Activated CD4-positive, alpha-beta T cell treated with anti-CD3 and anti-CD28 coated beads, Interleukin-2, Interleukin-6, amounts not matched to agents 100 ng/mL and 50 ng/mL, durations not matched to agents 16 hours and 8 hours (primary cell): ENCODE measurements at places on chromosomes 4 and X.
A peak's percentile ranks its signal among the peaks of the same experiment; 100 is the strongest.

DNA sequence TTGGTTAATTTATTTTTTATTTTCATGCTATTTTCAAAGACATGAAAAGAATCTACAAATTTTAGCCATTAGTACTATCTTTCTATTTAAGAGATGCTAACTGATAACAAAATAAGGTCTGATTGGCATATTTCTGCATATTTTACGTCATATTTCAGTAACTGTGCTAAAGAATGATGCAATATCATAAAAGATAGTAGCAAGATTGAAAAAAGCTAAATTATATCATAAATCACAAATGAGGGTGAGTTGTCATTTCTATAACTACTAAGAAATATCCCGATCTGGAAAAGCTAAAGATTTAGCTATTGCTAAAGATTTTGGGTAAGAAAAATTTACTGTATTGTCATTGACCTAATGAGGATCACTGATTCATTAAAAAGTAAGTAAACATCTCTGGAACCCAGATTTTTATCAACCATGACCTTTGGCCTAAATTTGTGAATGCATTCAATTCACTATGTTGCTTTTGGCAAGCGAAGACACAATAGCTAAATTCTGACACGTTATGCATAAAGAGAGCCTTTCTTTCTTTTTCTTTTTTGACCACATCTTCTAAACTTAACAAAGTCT is 103.6 kb downstream of the HPGD start:
- no peak for DNase-seq

DNA sequence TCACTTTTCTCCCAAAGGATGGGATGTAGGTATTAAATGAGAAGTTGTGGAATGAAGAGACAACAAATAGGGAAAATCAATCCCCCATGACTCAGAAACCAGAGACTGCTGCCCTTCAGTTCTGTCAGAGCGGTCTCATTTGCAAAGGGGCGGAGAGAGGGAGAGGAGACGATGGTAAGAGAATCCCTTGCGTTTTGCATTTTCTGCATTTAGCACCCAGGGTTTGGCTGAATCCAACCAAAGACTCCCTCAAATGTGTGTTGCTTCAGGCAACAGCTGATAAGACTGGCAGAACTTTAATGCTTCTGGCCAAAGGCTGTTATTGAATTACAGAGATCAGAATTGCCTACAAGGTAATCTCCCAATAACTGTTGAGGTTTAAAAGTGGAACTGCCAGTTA is 230.2 kb downstream of the EVC2 start:
- DNase-seq = no peak

DNA sequence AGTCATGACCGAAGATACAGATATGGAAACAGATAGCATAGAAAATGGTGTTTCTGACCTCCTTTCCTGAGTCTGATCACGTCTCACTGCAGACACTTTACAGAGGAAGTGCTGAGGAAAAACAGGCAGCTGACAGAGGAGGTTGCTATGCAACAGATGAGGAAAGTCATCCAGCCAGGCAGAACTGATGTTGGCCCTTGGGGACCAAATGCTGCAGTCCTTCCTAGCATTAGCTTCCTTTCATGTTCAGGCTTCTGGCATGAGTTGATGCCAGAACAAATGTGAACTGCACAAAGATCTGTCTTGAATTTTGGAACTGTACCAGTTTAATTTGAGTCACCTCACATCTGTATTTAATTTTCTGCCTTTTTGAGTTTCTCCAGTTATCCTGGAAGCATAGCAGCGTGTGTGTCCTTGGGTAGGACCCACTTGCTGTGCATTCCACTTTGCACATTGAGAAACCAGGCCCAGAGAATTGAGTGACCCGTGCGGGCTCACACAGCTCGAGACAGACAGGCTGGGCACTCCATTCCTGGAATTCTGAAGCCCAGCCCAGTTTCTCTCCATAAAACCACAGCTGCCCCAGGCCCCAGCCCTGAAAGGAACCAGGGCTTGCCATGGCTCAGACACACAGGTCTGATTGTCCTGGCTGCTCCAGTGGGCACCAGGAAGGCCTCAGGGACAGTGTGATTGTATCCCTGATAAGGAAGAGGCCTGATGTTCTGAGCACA is 1.4 kb upstream of the MAGED1 start:
- no peak for DNase-seq

DNA sequence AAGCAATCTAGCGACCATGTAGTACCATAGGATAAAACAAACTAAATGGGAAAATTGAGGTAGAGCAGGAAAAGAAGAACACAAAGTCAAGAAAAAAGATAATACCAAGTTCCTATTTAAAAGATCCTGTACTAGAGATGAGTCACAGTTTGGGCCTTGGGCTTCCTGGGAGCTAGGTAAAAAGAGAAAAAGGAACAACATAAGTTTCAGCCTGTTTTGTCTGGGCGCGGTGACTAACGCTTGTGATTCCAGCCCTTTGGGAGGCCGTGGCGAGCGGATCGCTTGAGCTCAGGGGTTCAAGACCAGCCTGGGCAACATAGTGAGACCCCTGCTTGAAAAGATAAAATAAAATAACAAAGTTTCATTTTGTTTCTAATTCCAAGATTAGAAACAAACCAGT is 14.0 kb upstream of the TMEM156 start:
- peak; percentile 26 for DNase-seq

DNA sequence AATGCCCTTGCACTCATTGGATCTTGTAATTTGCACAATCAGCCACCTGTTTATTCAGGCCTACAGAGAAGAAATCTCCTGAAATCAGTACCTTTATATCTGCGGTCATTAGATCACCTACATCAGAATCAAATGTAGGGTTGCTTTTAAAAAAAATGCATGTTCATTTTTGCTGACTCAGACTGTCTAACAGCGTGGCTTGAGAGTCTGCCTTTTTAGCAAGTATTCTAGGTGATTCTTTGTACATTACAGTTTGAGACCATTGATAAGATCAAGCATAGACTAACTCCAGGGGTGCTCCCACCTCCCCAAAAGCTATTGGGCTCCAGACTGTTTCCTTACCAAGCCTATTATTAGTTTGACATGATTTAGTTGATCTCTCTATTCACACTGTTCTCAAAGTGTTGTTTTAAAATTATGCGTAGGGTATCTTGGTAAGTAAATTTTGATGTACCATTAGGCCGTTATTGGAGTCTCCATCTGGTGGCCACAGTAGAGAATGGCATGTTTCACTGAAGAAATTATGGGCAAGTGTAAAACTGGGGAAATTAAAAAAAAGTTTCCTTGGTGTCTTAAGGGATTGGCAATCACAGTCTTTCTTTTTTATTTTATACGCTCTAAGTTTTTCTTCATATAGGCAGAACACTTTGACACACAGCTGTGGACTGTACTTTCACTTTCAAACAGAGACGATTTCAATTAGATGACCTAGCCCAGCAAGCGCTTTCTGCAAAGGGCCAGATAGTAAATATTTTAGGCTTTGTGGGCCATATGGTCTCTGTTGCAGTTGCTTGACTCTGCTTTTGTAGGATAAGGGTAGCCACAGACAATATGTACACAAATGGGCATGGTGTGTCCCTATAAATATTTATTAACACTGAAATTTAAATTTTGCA is 33.7 kb upstream of the MSL3 start:
- DNase-seq = peak; percentile 44

- no peak for DNase-seq
Measured at GRCh38 chr4:105293360-105293759, 146.7 kb downstream of the TET2 start.

DNA sequence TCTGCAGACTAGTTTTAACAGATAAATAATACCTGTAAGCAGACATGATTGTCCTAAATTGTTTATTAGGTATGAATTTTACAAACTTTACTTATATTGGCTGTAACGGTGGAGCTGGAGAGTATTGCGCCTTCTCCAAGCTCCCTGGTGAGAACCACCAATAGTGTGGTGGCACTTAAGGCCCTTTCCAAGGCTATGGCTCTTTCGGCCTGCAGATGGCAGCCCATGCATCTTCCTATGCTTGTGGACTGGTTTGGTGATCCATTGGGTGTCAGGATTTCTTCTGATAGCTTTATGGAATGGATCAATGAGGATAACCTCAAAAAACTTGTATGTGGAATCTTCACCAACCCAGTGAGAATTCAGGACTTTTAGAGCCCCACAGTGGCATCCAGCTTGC is 7.8 kb downstream of the LARP1B start:
- DNase-seq = peak; percentile 30

GRCh38 chrX:72716766-72717165 is 2.7 kb upstream of the PHKA1 start:
- no peak for DNase-seq

- DNase-seq = peak; percentile 69
Measured at GRCh38 chr4:78864405-78865024, 74.7 kb downstream of the PAQR3 start.

- no peak for DNase-seq
Measured at GRCh38 chr4:174427571-174428140, 94.6 kb downstream of the HPGD start.

- no peak for DNase-seq
Measured at GRCh38 chr4:7892212-7893019, 47.2 kb downstream of the AFAP1 start.

DNA sequence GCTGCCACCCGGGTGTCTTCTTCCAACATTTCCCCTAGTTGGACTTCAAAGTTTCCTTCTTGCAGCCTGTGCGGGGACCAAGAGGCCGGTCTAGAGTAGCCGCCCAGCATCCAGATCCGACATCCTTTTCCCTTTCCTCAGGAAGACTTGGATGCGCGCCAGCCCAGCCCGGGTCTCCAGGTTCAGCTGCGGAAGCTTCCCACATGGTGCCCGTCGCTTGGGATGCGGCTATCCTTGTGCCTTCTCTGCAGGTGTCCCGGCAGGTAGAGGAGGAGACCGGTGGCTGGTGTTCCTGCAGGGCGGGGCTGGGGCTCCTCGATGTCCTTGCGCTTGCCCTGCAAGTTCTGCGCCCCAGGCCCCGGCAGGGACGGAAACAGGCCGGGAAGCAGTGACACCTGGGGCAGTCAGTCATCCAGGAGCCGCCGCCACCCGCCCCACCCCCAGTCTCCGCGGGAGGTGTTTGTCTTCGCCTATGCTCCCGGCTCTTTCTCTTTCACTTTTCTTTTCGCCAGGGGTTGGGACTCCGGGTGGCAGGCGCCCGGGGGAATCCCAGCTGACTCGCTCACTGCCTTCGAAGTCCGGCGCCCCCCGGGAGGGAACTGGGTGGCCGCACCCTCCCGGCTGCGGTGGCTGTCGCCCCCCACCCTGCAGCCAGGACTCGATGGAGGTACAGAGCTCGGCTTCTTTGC is at the start of gene IL15:
Gene IL15, plus strand, starts transcription at position 502 of the 689 bp plus-strand sequence. CDS start 82,882 bp downstream, outside the sequence.
- DNase-seq = peak; percentile 82

GRCh38 chrX:40207626-40208025 is 109.9 kb upstream of the BCOR start:
- peak; percentile 27 for DNase-seq

GRCh38 chr4:155491336-155492120 is 114.8 kb upstream of the MAP9 start:
- no peak for DNase-seq

DNA sequence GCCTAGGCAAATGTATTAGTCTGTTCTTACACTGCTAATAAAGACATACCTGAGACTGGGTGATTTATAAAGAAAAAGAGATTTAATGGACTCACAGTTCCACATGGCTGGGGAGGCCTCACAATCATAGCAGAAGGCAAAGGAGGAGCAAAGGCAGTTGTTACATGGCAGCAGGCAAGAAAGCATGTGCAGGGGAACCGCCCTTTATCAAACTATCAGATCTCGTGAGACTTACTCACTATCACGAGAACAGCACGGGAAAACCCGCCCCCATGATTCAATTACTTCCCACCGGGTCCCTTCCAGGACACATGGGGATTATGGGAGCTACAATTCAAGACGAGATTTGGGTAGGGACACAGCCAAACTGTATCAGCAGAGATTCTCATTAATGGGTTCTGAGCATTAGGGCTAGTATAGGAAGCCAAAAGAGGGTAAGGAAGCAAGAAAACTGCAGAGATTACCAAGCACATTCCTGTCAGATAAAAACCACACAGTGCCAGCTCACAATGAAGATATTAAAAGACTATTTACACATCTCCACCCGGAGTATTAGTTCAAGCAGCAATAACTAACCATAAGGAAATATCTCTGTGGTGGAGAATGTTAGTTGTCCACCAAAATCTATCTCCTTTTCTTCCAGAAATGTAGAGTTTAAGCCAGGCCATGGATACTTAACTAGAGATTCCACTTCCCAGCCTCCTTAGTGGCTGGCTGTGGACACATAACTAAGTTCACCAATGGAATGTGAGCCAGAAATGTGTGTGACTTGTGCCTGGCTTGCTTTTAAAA is 61.2 kb upstream of the HOPX start:
- no peak for DNase-seq

DNA sequence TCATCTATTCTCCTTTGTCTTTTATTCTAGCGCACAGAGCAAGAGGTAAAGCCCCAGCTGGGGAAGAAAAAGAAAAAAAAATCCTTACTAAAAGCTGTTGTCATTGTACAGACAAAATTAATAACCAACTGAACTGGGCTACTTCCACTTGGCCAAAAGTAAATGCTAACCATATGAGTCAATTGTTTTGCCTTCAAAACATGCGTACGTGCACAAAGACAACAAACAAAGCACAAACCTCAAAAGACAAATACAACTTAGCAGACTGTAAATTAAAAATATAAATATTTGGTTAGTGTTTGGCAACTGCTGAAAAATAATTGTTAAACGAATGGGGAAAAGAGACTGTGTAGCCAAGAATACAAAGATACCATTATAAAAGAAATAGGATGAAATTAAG is 5.9 kb downstream of the EDA2R start:
- no peak for DNase-seq

- DNase-seq = no peak
Measured at GRCh38 chr4:185244763-185245162, 35.4 kb downstream of the SNX25 start.

- no peak for DNase-seq
Measured at GRCh38 chrX:154477891-154478477, 1.1 kb downstream of the LAGE3 start.

DNA sequence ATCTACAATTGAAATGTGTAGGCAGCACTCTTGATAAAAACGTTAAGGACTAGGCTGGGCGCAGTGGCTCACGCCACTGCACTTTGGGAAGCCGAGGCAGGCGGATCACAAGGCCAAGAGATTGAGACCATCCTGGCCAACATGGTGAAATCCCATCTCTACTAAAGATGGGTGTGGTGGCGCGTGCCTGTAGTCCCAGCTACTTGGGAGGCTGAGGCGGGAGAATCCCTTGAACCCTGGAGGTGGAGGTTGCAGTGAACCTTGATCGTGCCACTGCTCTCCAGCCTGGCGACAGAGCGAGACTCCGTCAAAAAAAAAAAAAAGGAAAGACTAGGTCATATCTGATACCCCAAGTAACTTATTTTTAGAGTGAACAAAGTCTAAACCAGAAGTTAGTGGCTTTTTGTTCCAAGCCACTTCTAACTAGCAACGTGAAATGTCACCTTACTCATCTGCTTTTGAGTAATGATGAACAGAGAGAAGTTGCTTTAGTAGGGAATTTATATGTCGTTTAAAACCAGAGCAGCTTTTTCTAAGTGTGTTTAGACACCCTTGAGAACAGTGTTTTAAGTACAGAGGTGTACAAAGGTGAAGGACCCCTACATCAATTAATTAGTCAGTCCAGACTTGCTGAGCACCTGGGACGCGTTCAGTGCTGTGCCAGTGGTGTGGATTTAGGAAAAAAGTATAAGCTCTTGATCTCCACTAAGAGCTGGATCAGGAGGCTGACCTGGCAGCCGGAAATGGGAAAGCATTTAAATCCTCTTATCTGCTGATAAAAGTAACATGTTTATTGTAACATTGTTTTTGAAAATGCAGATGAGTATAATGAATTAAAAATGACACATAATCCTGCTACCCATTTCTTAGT is 23.5 kb downstream of the SPRY1 start:
- DNase-seq = peak; percentile 26

GRCh38 chr4:105815701-105816100 is 79.6 kb upstream of the NPNT start:
- no peak for DNase-seq

- no peak for DNase-seq
Measured at GRCh38 chrX:48890296-48890925, 7.2 kb downstream of the TIMM17B start.

GRCh38 chrX:37834937-37835336 is 12.4 kb downstream of the DYNLT3 start:
- no peak for DNase-seq
